ENCODE measurements at places on chromosomes 5 and 9. TPM values are rescaled to one million over a fixed set of nuclear protein-coding genes. Genes with fewer than 3 reads are reported as not detected.

PCDHB11 gene
- total RNA-seq, result 0.65 TPM

FAM221B gene
- not detected for total RNA-seq

CCL27 gene
- not detected for total RNA-seq

BTNL3 gene
- not detected for total RNA-seq

SUSD3 gene
- total RNA-seq, result 0.98 TPM

RANBP3L gene
- total RNA-seq, result not detected

LECT2 gene
- total RNA-seq, result not detected

CNTLN gene
- 11.2 TPM for total RNA-seq

ARL14EPL gene
- 0.67 TPM for total RNA-seq

SLC46A2 gene
- total RNA-seq, result not detected

PCDHGB6 gene
- 6.2 TPM for total RNA-seq

ST8SIA4 gene
- total RNA-seq, result 7.2 TPM

CDC20B gene
- 0.19 TPM for total RNA-seq

IL13 gene
- total RNA-seq, result not detected

ANKRD20A1 gene
- 0.98 TPM for total RNA-seq

HTR1A gene
- not detected for total RNA-seq

LRRTM2 gene
- 0.65 TPM for total RNA-seq

DBN1 gene
- total RNA-seq, result 291 TPM

MELK gene
- total RNA-seq, result 12.1 TPM

IL33 gene
- 12.7 TPM for total RNA-seq

SLC23A1 gene
- not detected for total RNA-seq

IL3 gene
- total RNA-seq, result not detected

ALDH1A1 gene
- total RNA-seq, result 196 TPM

FREM1 gene
- total RNA-seq, result not detected

TPRN gene
- total RNA-seq, result 9.9 TPM

BARX1 gene
- not detected for total RNA-seq

UBAP2 gene
- 38.0 TPM for total RNA-seq

LHX3 gene
- not detected for total RNA-seq

SLC6A19 gene
- total RNA-seq, result not detected

NR4A3 gene
- total RNA-seq, result under 0.01 TPM

ANXA1 gene
- total RNA-seq, result 877 TPM
